ENCODE measurements at places on chromosomes 7 and 10.

GRCh38 chr7:77270094-77270480 is 70.5 kb upstream of the FGL2 start:
- no peak for DNase-seq

DNA sequence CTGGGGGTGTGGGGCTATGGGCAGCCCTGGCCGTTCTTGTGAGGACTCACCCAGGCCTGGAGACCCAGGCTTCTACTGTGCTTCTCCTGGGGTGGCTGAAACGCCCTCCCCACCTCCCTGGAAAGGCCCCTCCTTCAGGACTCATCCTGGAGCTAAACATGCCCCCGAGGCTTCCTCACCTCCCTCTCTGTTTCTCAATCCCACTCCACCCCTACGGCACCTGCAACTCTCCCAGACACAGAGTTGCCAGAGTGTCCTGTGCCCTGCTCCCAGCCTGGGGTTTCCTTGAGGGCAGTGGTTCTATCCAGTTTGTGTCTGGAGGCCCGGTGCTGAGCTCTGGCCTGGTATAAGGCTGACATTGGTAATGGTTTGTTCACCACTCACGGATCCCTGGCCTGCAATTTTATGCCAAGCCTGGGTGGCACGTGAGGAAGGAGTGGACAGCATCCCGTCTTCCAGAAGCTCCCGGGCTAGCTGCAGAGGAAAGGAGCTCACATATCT is 68.0 kb downstream of the GRID1 start:
- no peak for DNase-seq

DNA sequence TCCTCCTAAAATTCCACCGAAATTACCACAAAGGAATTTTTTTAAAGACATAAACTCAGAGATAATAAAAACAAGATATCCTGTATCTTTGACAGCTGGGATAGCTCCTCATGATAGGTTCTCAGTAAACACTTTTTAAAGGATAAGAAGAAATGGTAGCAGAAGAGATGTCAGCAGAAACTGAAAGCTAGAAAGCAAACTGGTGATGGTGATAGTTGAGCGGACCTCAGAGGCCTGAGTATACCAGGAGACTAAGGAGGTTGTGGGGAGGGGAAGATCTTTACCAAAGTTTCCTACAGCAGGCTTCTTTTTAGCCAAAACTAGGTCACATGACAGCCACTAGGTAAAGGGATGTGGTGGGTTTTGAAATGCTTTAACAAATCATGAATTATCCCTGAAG is 22.5 kb downstream of the PCGF5 start:
- no peak for DNase-seq

DNA sequence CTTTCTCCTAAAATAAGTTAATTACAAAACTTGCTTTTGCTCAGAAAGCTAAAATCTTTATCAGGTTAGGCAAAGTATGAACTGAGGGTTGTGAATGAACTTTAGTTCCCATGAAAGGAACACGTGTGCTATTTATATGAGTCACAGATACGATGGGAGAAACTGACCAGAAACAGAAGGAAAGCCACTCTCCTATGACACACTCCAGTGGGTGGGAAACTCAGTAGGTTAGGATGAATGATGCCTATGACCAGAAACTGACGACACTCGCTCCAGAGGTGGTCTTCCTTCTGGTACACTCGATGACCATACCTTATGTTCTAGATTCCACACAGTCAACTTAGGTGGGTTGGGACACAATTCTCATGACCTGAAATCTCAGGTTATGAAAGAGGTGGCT is 215.7 kb upstream of the INHBA start:
- DNase-seq: peak; percentile 44

GRCh38 chr7:75888464-75889222 is 9.8 kb downstream of the RHBDD2 start:
- no peak for DNase-seq

- DNase-seq: no peak
Measured at GRCh38 chr7:77370606-77371005, 45.5 kb downstream of the GSAP start.

DNA sequence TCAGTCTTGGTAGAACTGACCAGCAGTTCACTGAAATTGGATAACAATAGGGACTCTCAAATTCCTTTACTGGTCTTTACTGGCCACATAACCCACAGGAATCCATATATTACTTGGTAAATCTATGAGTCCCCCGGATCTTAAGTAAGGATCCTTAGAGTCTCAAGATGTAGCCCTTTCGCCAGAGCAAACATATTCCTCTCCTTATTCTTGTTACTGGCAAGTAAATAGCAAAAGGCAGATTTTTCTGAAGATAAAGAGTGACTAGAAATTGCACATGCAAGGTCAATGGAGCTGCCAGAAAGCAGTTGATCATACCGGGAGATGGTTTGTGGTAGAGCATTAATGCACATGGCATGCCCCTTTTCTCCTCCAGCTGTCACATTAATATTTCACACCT is 283.0 kb downstream of the HDAC9 start:
- peak; percentile 48 for DNase-seq

- DNase-seq: no peak
Measured at GRCh38 chr7:87506246-87507180, 31.0 kb upstream of the ABCB4 start.

- DNase-seq: no peak
Measured at GRCh38 chr7:103325744-103326143, 18.8 kb downstream of the DNAJC2 start.

DNA sequence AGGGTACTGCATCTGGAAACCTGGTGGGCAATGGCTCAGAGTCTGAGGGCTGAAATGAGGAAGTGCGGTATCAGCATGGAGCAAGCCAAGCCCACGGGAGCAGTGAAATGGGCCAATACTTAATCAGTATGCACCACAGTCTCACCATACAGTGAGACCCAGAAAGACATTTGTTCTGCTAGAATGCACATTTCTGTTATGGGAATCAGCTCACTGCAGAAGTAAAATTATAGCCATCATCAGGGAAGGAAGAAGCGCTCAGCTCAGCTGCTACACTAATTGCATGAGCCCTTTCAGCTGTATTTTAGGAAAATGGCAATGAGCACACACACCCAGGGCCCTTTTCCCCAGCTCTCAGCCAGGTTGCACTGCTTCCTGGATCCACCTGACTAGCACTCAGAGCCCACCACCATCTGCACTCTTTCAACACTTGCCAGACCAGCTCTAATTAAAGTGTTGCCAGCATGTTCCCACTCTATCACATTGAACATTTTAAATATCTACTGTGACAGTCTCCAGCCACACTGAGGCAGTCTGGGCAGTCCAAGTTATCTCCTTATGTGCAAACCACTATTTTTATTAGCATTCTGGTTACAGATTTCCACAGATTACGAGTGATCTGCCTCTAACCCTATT is 44.2 kb upstream of the PIK3AP1 start:
- no peak for DNase-seq

DNA sequence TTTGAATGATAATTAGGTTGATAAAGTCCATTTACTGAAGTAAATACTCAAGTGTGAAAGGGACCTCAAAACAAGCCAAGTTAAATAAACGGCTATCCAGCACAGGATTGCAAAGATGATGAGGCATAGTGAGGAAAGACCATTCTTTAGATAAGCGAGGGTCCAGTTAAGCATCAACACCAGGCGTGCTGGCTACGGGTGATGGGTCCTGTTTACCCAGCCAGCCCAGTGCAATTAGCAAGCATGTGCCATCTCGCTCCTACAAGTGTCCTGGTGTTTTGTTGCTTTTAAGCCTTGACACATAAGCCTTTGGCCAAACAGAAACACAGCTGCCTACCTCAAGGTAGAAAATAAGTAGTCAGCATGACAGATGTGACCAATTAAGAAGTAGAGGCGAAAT is 7.1 kb downstream of the NEBL start:
- DNase-seq: no peak

DNA sequence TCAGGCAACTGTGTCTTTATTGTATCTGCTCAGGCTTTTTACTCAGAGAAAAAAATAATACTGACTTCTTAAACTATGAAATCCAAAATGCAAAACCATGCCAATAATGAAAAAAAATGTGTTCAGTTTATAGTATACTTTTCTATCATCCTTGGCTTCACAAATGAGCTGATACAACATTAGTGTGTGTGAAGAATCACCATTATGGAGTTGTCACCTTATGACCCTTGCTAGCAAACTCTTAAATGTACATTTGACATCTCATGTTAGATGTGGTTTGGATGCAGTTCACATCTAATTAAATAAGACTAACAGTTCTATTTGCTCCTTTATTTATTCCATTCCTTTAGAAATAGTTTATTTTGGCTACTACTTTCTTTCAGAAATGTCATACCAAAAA is 4.2 kb upstream of the OR2A2 start:
- DNase-seq: no peak

- no peak for DNase-seq
Measured at GRCh38 chr7:80415522-80415921, 96.3 kb downstream of the GNAT3 start.

DNA sequence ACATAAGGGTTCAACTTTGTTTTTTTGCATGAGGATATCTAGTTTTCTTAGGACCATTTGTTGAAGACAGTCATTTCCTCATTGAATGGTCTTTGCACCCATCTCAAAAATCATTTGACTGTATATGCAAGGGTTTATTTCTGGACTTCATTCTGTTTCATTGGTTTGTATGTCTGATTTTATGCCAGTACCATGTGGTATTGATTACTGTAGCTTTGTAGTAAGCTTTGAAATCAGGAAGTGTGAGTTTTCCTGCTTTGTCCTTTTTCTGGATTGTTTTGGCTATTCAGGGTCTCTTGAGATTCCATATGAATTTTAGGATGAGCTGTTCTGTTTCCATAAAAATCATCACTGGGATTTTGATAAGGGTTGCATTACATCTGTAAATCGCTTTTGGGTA is 63.9 kb downstream of the SND1 start:
- no peak for DNase-seq

DNA sequence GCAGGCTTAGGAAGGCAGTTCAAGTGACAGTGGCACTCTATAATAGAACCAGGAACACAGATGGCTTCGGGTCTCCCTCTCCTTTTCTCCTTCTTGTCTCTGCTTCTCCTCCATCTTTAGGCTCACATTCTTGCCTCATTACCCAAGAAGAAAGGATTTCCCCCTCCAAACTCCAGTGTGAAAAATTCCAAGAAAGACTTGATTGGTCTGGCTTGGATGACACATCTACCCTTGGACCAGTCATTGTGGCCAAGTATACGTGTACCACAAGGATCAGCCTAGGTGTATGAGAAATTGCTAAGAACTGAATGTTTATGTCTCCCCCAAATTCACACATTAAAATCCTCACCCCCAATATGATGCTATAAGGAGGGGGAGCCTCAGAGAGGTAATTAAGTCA is 53.9 kb downstream of the PRTFDC1 start:
- DNase-seq: no peak

- no peak for DNase-seq
Measured at GRCh38 chr10:91416339-91416855, 6.3 kb downstream of the HECTD2 start.

GRCh38 chr7:20598459-20599309 is 16.8 kb upstream of the ABCB5 start:
- DNase-seq: peak; percentile 58

DNA sequence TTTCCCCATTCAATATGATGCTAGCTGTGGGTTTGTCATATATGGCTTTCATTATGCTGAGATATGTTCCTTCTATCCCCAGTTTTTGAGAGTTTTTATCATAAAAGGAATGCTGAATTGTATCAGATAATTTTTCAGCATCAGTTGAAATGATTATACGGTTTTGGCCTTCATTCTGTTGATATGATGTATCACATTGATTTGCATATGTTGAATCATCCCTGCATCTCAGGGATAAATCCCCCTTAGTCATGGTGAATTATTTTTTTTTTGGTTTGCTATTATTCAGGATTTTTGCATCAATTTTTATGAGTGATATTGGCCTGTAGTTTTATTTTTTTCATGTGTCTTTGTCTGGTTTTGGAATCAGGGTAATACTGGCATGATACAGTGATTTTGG is 1152.3 kb upstream of the C7orf33 start:
- no peak for DNase-seq
